Non-pigmented ciliary epithelial cell (primary cell): ENCODE measurements at places on chromosomes 13 and 19.

GRCh38 chr19:7815325-7815724, 14.7 kb upstream of the EVI5L start:
- DNase-seq, result no peak

GRCh38 chr13:66994097-66994496, 236.0 kb downstream of the PCDH9 start:
- no peak for DNase-seq

DNA sequence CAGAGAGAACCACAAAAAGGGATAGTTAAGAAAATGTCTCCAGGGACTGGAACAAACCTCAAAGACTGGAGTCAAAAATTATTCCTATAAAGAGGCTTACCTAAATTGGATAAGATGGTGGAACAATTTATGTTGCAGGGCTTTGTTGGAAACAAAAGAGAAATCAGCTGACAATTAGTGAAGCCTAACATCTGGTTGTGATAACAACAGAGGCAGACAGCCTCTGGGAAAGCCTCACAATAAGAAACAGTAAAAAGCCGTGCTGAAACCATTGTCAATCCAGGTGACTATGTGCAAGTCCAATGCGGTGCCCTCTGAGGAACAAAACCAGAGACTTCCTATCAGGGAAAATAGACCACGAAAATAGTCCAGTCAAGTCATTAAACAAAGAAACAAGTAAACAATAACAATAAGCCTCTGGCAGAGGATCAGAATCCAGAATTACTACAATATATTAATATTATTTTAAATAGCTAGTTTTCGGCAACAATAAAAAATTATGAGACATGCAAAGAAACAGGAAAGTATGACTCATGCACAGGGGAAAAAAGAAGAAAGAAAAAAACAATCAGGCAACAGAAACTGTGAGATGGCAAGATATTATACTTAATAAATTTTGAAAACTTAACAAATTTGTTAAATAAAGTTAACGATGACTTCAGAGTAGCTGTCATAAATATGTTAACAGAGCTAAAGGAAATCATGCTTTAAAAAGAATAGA, 99.7 kb upstream of the RXFP2 start:
- DNase-seq, result no peak

DNA sequence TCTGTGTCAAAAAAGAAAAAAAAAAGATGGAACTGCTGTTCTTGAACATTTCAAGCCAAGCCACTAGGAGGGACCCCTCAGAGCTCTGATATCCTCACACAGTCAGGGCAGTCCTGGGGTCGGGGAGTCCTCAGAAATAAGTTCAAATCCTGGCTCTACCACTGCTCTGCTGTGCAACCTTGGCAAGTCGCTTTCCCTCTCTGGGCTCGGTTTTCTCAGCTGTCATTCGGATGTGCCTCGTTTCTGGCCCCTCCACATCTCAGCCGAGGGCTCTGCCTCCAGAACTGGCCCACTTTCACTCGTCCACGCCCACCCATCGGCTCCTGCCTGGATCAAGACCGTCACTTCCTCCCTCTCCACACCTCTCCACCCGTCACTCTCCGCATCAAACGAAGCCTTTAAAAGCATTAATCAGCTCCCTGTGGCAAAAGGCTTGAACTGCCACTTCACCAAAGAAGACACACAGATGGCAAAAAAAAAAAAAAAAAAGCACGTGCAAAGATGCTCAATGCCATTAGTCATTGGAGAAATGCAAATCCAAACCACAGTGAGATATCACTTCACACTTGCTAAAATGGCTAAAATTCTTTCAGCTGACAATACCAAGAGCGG, 7.4 kb upstream of the ZNRF4 start:
- no peak for DNase-seq
